ENCODE measurements at places on chromosomes 1 and 21.

DNA sequence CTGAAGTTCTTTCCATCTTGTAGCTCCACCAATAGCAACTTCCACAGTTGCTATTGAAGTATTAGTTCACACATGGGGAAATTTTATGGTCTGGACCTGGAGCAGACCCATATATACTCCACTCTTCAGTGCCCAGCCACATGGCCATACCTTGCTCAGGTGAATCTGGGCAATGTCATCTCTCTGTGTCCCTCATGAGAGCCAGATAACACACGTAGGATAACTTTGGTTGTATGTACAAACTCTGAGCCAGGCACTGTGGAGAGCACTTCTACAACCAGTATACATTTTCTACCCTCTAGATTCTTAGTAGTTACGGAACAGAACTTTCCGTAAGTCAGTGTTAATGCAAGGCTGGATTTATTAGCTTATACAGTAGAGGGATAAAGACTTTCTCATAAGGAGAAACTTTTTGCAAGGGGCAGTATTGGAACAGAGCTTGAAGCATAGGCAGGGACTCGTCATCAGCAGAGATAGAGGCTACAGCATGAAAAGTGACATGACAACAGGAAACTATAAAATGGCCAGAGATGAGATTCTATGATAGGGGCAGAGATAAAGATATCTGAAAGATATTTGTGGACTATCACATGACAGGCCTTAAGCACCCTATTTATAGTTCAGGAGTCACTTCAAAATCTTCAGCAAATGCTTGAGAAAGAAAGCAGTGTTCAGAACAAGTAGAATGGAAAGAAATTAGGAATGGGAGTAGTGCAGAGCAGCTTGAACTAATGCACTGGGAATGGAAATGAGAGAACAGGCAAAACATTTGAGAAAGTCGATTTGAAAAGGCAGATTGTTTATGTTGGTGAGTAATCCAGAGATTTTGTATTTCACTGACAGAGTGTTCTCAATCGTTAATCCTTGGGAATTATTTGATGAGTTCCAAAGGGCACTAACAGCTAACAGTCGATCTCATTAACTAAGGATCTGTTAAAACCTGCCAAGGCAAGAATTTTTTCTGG is 481.8 kb downstream of the USP25 start:
- DNase-seq: peak; percentile 29

DNA sequence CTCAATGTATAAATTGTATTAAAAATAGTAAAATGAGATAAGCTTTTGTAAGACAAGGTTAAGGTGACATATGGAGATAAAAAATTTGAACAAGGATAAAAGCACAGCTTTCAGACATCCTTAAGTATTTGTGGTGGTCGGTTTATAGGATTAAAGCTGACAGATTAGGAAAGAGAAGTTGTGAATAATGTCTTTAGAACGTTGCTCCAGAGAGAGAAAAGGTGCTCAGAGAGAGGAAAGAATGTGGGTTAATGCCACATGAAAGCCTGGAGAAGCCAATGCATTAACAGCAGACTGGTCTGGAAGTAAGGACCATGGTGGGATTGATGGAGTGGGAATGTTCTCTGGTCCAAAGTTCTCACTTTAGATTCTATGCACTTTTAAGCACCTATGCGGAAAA is 44.8 kb downstream of the ATP6V1G3 start:
- peak; percentile 75 for DNase-seq

DNA sequence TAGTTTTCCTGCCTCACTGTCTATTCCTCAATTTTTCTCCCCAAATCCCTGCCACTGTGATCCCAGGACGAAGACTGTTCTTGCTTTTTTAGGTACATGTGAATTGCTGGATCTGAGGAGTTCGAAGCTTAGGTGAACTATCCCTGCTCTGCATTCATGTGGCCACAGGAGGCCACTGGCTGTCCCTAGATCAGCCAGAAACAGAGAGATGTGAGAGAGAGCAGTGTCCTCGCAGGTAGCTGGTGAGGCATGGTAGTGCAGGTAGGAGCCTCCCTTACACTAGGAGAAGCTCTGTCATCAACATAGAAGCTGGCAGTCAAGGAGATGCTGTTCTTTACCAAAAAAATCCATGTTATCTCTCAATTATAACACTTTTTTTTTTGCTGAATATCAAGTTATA is 71.5 kb downstream of the USP24 start:
- peak; percentile 35 for DNase-seq

- peak; percentile 38 for DNase-seq
Observed at GRCh38 chr1:211183747-211184313, 49.9 kb upstream of the KCNH1 start.

GRCh38 chr1:15213341-15213821 is 33.6 kb upstream of the FHAD1 start:
- no peak for DNase-seq

- no peak for DNase-seq
Observed at GRCh38 chr1:6941786-6942185, 156.5 kb downstream of the CAMTA1 start.

- no peak for DNase-seq
Observed at GRCh38 chr1:109213345-109213823, 334 bp upstream of the SARS1 start.

- DNase-seq: peak; percentile 44
Observed at GRCh38 chr1:168419736-168420135, 124.1 kb downstream of the XCL2 start.

DNA sequence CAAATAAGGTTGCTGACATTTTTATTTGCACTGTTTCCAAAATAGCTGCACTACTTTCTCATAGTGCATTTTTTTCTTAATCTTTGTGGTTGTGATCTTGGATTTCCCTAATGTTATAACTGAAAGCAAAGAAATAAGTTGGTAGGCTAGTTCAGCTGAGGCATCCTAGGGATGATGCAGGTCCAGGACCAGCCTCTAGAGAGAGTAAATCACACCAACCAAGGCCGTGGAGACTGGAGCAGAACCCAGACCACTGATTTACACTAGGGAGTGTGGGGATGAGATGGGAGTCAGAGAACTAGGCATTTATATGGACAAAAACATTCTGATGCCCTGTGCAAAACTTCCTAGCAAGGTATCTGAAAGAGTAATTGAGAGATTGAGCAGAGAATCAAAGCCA is 104.5 kb downstream of the URB2 start:
- DNase-seq: no peak

DNA sequence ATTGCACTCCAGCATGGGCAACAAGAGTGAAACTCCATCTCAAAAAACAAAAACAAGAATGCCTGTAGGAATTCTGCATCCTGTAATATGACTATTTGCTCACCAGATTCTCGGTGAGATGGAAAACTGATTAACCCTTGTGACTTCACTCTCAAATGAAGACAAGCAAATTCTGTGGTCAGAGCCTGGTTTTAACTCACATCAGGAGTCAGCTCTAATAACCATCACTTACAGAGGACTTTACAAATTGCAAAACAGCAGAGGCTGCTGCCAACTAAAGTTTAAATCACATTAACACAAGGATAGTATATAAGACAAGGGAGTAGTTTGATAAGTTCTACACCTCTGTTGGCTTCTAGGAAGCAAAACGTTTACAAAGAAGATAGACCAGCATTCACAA is 35.7 kb upstream of the FAM163A start:
- DNase-seq: no peak

DNA sequence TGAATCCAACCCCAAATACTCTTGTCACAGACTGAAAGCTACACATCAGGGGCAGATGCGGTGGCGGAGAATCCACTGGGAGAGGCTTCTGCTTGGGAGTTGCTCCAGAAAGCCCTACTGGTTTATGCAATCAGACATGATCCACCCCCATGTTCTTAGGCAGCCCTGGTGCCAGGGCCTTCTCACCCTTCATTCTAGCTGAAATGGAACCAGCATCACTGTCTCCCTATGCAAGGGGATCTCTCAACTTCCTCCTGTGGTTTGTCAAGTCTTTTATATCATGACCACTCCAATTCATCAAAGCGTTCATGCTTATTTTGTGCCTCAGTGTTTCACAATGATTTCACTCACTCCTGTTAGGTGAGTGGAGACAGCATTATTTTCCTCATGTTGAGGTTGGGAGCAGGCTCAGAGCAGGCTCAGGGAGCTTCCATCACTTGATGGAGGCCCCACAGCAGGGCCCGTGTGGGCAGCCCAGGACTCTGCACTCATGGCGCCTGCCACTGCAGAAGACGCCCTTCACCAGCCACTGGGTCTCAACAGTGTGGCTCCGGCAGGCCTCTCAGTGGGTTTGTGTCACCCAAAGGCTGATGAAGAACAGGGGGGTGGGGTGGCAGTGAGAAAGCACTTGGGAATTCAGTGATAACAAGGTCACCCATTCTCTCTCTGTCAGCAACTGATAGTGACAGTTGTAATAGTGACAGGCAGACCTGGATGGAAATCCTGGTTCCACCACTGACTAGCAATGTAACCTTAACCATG is 67.1 kb downstream of the CD58 start:
- no peak for DNase-seq

GRCh38 chr1:100076744-100077143 is 56.0 kb downstream of the SASS6 start:
- DNase-seq: no peak

GRCh38 chr1:47703156-47703825 is 265.4 kb downstream of the FOXD2 start:
- no peak for DNase-seq

DNA sequence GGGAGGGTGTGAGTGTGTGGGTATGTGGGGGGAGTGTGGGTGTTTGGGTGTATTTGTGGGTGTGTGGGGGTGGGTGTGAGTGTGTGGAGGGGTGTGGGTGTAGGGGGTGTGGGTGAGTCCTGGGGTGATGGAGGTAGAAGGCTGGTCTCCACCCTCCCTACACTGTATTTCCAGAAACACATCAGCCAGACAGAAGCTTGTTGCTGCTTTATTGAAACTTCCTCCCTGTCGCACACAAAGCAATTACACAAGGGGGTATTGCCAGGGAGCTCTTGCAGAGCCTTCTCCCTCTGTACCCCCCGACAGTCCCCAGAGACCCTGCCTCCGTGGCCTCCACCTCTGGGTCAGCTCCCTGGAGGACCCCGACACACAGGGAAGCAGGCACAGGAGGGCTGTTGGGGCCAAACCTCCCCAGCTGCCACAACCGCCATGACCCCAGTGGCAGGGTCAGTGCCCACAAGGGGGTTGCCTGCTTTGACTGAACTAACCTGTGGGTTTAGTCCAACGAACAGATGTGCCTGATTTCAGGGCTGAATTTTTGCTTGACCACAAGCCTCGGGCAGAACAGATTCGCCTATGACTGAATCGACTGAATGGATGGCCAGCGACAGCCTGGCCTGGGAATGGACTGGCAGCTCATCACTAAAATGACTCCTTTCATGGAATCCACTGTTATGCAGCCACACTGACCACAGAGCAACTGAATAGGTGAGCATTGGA is 9.1 kb upstream of the MATN1 start:
- peak; percentile 98 for DNase-seq

GRCh38 chr1:114322734-114323133 is 169.1 kb upstream of the SYT6 start:
- DNase-seq: no peak

GRCh38 chr1:7363450-7363849 is 407.6 kb upstream of the VAMP3 start:
- no peak for DNase-seq

- peak; percentile 38 for DNase-seq
Observed at GRCh38 chr1:48572646-48573258, 100.7 kb upstream of the SPATA6 start.

GRCh38 chr1:67883069-67883468 is 49.8 kb upstream of the GNG12 start:
- DNase-seq: peak; percentile 89

- DNase-seq: peak; percentile 73
Observed at GRCh38 chr21:36183144-36183795, 26.6 kb downstream of the DOP1B start.

DNA sequence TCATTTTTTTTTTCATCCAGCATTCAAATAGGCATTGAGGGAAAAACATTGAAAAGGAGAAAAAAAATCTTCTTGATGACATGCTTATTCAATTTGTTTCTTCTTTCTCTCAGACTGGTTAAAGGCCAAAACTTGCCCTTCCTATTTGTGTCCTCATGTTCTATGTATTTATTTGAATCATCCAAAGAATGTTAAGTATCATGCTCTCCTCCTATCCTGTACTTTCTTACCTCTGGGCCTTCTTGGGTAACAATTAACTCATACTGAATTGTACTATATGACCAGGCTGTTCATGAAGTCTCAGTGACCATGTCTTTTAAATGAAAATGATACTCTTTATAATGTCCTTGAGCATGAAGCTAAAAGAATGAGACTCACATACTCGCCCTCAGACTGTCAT is 36.5 kb upstream of the DENND1B start:
- no peak for DNase-seq

- DNase-seq: no peak
Observed at GRCh38 chr1:98287626-98288025, 366.8 kb upstream of the DPYD start.

GRCh38 chr1:209585197-209585596 is 1.7 kb downstream of the CAMK1G start:
- DNase-seq: no peak

- DNase-seq: no peak
Observed at GRCh38 chr1:175204330-175204729, 11.8 kb upstream of the KIAA0040 start.

DNA sequence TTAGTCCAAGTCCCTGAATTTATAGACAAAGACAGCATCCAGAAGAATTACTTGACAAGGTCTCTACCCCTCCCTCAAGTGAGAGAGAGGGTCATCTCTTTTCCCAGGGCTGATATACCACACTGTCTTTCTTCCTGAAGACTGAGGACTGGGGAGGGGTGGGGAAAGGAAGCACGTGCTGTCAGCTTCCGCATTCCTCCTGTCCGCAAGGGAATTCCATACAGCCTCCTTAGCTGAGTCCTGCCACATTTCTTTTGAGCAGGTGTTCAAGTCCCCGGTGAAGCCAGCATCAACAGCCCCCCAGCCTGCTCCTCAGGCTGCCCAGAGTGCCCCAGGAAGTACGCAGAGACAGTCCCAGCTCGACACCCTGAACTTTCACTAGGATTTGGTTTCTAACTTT is 34.2 kb downstream of the PCAT6 start:
- DNase-seq: no peak

DNA sequence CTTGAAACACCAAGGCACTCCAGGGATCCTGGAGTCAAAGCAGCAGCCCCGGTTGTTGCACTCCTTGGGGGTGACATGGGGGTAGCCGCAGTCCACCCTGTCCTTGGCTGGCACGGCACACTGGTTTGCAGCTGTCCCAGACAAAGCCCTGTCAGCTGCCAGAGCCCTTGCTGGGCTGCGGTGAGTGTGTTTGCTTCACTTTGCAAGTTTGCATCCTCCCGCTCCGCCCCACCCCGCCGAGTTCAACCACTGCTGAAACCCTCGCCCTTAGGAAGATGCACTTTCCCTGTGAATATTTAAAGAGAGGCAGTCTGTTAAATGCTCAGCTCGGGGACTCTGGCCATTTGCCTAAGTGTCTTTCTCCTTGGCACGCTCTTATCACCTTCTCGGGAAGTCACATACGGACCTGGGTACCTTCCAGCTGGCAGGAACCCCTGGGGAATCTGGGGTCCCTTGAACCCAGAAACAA is 1.7 kb downstream of the TFF3 start:
- DNase-seq: no peak

- DNase-seq: no peak
Observed at GRCh38 chr1:116806245-116806644, 52.0 kb downstream of the CD2 start.

- DNase-seq: peak; percentile 89
Observed at GRCh38 chr1:21212126-21212525, 35.4 kb upstream of the EIF4G3 start.

GRCh38 chr1:219432191-219432606 is 180.7 kb downstream of the ZC3H11B start:
- peak; percentile 68 for DNase-seq

GRCh38 chr1:94543893-94544635 is 2.5 kb upstream of the F3 start:
- DNase-seq: peak; percentile 67

- DNase-seq: peak; percentile 29
Observed at GRCh38 chr1:82317671-82318070, 516.9 kb downstream of the ADGRL2 start.

- peak; percentile 8 for DNase-seq
Observed at GRCh38 chr21:20647607-20648006, 350.6 kb upstream of the NCAM2 start.

All from M059J (cell line).